Hematopoietic multipotent progenitor cell treated with erythropoietin and hydrocortisone succinate and interleukin-3 and kit ligand, for 6 days (in vitro differentiated cells): ENCODE measurements at places on chromosomes 3 and 15.

- DNase-seq, result no peak
These were observed 33.5 kb downstream of the CHCHD6 start for GRCh38 chr3:126737527-126737926.

DNA sequence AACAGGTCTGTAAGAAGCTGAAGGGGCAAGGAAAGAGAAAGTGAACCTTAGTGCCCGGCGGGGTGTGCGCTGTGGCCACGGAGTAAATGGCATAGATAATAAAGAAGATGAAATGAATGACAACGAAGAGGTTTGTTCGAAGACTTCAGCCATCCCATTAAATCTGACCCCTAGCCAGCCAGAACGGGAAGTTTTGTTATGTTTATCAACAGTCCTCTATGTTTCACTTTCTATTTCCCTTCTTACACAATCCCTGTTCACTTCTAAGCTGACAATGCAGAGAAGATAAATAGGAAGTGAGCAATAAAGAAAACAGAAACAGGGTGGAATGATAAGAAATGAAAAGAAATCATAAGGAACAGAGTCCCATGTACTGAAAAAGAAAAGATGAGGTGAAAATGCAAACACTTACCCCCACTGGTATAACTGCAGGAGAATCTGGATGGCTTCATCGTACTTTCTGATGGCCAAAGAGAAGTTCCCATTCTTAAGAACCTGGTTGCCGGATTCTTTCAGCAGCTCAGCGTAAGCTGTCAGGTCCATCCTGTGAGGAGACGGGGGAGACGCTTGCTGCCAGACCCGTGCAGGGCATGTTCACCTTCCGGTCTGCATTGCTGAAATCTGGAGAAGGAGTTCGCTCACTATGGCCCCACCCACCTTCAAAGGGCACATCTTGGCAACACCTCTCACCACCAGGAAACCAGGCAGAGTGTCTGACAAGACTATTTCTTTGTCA is 36.8 kb downstream of the TRANK1 start:
- peak; percentile 74 for DNase-seq

DNA sequence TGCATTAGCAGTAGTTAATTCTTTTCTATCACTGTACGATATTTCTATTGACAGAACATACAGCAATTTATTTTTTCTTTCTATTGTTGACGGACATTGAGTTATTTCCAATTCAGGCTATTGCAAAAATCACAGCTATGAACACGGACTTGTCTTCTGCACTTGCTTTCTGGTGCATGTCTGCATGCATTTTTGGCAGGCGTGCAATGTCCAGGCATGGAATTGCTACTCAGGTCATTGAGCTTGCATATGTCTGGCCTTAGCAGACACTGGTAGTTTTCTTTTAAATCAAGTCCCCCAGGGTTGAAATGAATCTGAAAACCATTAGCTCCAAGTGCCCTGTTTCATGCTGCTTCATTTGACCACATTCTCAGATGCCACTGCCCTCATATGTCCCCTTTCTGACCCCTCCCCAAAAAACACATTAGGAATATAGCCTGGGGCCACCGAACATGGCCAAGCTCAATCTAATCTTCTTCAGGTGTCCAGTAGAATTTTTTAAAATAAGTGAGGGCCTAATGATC is 72.8 kb downstream of the LRIG1 start:
- DNase-seq, result no peak

DNA sequence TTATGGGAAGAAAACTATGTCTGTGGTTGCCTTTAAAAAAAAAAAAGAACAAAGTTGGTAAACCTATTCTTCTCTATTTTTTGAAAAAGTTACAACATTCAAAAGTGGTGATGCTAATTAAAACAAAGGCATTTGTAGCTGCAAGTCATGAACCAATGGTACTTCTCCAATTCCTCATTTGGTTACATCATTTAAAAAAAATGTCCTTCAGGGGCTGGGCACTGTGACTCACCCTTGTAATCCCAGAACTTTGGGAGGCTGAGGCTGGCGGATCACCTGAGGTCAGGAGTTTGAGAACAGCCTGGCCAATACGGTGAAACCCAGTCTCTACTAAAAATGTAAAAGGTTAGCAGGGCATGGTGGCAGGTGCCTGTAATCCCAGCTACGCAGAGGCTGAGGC is 574.6 kb downstream of the VGLL3 start:
- no peak for DNase-seq

DNA sequence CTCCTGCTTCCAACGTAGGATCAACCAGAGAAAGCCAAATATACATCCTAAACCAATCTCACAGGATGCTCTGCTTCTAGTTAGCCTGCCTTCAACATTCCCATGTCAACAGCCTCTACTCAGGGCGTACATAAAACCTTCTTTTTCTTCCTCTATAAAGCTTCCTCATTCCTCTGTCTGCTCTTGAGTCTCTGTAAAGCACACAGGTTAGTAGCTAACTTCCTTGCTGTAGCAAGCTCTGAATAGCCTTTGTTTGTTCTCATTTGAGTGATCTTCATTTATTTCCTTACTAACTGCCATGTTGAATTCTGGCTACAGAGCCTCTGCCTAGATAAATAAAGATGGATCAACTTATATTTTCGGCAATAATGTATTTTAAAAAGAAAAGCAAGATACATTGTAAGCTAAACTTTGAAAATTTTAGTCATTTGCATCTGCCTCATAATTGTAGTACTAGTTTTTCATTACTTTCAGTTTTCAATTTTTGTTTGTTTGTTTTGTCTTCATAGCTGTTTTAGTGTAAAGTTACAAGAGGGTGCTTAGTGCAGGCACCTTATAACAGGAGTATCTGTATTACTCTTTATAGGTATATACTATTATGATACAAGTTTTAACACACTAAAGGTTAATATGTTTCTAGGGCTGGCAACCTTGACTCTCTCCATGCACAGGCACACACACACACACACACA is 498.2 kb downstream of the PYDC2 start:
- no peak for DNase-seq

- DNase-seq, result no peak
These were observed 16.7 kb downstream of the ZPLD1 start for GRCh38 chr3:102451543-102451942.

DNA sequence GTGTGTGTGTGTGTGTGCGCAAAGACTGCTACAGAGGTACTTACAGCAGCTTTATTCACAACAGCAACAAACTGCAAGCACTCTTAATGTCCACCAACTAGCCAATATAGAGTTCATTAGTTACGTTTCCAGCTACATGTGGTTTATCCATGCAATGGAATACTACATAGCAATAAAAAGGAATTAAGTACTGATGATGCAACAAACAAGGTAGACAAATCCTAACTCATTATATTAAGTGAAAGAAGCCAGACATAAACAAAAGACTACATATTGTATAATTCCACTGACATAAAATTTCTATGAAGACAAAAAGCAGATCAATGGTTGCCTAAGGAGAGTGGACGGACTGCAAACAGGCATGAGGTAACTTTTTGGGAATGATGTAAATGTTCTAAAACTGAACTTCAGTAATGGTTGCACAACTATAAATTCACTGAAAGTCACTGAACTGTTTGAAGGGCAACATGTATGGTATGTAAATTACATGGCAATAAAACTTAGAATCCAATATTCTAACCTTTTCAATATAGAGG is 433.7 kb downstream of the SHQ1 start:
- no peak for DNase-seq

DNA sequence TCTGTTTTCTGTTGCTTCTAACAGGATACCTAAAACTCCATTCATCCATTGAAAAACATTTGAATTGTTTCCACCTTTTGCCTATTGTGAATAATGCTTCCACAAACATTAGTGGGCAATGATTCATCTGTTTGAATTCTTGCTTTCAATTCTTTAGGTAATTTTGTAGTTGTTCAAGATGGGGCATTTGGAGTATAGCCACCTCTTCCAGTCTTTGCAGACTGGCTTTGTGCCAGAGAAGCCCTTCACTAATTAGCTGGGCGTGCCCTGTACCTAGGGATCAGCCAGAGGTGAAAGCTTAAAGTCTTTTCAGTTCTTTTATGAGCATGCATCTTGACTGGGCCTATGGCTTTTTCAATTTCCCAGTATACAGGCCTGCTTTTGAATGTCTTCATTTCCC is 10.9 kb downstream of the RTP1 start:
- no peak for DNase-seq

DNA sequence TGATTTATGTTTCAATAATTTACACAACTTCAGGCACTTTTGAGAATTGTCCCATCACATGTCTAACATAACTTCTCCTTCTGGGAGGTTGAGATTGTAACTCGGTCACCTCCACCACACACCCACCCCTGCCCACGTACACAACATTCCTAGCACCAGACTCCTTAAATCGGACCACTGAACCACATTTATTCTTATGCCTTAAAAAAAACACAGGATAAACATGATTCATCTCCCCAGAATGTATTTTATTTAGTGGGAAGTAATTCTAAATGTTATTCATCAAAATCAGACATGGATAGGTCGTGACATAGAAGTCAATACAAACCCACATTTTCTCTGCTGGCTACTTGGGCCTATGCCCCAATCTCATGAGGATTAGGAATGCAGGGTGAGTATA is 3.0 kb downstream of the SNTN start:
- no peak for DNase-seq

DNA sequence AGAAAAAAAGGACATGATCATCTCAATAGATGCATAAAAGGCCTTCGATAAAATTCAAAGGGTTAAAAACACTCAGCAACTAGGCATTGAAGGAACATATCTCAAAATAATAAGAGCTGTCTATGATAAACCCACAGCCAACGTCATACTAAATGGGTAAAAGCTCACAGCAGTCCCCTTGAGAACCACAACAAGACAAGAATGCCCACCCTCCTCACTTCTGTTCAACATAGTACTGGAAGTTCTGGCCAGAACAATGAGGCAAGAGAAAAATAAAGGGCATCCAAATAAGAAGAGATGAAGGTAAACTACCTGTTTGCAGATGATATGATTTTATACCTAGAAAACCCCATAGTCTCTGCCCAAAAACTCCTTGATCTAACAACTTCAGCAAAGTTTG is 619.7 kb upstream of the LMCD1 start:
- no peak for DNase-seq

- no peak for DNase-seq
These were observed 31.4 kb upstream of the PLXNA1 start for GRCh38 chr3:126951561-126951960.

DNA sequence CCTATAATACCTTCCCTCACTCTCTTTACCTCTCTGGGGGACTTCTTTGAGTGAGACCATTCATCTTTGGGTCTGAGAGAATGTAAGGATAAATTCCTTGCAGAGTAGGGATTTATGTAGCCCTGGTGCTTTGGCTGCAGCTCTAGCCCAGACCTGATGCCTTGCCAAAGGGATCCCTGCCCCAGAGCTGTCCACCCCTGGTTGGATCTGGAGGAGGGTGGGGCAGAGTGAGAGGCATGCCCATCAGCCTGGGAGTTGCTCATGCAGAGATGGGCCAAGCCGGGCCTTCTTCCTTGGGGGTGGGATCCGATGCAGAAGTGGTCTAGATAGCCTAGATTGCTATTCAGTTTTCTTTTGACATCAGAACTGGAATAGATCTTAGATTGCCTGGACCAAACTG is 31.5 kb downstream of the RTP1 start:
- DNase-seq, result no peak

GRCh38 chr15:35885870-35886269 is 339.9 kb upstream of the DPH6 start:
- no peak for DNase-seq

DNA sequence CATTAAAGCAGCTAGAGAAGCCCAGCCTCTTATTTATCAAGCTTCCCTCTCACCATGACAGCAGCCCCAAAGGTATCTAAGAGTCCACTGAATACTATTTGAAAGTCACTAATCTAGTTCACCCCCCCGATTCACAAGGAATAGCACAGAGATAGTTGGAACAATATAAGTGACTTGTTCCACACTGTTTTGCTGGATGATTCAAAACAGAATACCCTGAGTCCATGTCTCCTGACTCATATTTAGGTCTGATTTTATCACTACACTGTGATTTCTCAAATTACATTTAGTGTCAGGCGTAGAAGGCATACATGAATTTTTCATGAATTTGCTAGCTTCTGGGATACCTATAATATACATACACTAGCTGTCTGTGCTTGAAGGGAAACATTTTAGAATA is 18.7 kb upstream of the EOGT start:
- DNase-seq, result no peak

DNA sequence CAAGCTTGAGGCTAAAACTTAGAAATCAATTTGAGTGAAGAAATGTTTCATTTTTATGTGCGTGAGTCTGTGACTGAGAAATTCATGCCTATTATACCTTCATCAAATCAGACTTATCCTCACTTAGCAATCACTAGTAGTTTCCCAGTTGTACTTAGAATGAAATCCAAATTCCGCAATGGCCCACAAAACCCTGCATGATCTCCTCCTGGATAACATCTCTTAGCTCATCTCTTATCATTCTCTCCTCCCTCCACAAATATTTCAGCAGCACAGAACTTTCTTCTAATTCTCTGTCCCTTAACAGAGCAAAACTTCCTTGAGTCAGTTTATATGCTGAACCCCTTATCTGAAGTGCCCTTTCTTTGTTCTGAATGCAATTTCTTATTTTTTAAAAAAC is 198.8 kb upstream of the TGFBR2 start:
- no peak for DNase-seq

DNA sequence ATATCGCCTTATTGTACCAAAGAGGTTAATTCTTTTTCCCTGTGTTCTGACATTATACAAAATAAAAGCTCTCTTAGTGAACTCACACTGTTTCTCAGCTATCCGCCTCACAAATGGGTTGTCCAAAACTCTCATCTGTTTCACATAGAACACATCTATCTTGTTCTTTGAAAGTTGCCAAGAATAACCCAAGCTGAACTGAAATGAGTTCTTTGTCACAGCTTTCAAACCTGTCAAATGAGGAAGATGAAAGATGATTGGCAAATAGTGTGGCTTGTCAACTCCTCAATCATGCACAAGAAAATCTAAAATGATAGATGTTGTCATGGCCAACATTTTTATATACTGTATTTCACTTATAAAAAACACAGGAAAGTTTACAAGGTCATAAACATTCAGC is 168.1 kb upstream of the OSTN start:
- no peak for DNase-seq

GRCh38 chr3:31371484-31372177 is 161.1 kb upstream of the STT3B start:
- no peak for DNase-seq

DNA sequence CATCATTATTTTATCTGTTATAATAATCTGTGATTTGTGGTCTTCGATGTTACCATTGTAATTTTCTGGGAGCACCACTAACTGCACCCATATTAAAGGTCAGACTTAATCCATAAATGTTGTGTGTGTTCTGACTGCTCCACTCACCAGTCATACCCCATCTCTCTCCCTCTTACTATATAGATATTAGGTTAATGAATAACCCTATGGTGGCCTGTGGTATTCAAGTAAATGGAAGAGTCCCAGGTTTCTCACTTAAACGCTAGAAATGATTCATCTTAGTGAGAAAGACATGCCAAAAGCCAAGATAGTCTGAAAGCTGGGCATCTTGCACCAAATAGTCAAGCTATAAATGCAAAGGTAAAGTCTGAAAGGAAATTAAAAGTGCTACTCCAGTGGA is 1358.5 kb downstream of the ROBO2 start:
- DNase-seq, result no peak

- DNase-seq, result no peak
These were observed 111.4 kb downstream of the ZMAT3 start for GRCh38 chr3:178960181-178960580.

- DNase-seq, result peak; percentile 80
These were observed 46.0 kb downstream of the ALDH1L1 start for GRCh38 chr3:126134219-126134975.

GRCh38 chr3:81663114-81663513 is 98.3 kb downstream of the GBE1 start:
- DNase-seq, result no peak

- peak; percentile 66 for DNase-seq
These were observed 15.0 kb downstream of the PDIA5 start for GRCh38 chr3:123081718-123082369.
